ENCODE measurements at places on chromosomes 12 and 14.

GRCh38 chr12:124557518-124558223 is 9.7 kb downstream of the NCOR2 start:
- DNase-seq = no peak

- peak; percentile 21 for DNase-seq
Observed at GRCh38 chr12:96091833-96092232, 56.4 kb upstream of the LTA4H start.

DNA sequence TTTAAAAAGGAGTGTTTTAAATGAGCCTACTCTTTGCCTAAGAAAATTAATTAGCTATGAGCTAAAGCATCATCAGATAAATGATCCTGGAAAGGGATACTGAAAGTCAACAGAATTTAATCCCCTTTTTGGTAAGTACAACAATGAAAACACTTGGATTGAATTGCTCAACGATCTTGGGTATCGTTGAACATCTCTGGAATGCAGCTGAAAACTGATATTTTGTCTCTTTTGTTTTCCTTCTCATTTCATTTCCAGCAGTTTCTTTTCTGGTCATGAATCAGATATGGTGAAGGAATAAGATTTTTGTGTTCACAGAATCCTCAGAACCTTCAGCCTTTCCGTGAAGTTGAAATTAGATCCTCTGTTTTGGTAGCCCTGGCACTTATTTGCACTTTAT is 771.2 kb downstream of the FSCB start:
- DNase-seq = no peak

DNA sequence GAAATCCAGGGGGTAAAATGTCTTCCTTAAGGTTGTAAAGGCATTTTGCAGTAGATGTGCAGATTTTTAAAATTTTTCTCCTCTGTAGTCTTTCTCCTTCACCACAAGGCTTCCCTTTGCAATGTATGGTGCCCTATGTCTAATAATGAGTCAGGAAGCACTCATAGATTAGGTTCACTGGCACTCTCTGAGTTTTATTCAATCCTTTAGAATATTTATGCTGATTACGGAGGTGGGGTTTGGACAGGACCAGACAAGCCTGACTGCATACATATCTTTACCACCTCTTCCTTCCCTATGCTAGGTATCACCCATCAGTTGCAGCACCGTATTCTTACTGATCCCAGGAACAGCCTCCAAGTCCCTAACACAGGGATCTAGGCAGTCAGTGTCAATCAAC is 99.5 kb downstream of the NEDD1 start:
- no peak for DNase-seq

GRCh38 chr12:24415934-24416333 is 466.5 kb upstream of the SOX5 start:
- DNase-seq = no peak

- DNase-seq = no peak
Observed at GRCh38 chr12:68595241-68595640, 15.5 kb upstream of the RAP1B start.

DNA sequence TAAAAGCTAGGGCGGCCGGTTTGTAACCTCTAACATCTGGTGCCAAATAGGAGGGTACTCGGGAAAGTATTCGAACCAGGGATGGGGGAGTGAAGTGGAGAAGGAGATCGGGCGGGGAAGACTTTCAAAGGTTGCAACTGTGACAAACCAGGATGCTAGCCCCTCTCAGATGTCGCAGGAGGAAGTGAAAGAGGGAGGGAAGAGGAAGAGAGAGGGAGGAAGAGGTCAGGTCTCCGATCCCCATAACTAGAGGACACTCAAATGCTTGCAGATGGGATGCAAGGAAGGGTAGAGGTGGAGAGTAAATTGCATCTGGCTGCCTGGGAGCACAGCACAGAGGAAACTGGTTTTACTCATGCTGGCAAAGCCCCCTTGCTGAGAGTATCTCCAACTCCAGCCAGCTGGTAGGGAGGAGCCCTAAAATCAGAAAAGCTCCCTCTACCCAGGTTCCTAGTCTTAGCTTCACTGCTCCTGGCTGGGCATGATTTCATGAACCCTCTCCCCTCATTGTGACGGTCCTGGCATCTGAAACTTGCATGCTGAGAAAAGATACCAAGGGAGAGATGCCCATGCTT is 696.7 kb upstream of the TBX3 start:
- DNase-seq = no peak

DNA sequence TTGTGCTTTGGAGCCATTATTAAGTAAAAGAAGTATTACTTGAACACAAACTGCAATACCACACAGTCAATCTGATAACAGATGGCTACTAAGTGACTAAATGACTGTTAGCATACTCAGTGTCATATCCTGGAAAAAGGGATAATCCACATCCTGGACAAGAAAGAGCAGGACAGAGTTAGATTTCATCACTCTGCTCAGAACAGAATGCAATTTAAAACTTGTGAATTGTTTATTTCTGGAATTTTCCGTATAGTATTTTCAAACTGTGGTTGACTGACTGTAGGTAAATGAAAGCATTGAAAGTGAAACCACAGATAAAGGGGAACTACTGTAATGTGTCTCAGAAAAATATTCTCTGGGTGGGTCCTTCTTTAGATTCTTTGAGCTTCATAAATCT is 458.8 kb downstream of the TMEM117 start:
- DNase-seq = no peak

DNA sequence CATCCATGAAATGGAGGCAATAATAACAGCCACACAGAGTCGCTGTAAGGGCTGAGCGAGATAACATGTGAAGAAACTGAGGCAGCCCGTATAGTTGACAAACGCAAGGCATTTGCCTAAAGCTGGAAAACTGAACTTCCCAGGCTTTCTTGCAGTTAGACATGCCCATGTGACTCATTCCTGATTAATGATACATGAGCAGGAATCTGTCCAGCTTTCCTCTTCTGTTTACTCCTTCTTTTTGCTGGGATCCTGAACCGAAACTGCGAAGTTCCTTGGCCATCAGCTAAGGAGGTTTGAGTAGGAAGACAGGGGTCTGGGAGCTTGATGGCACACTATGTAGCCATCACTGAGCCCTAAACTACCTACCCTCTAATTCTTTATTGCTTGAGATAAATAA is 52.2 kb downstream of the ST8SIA1 start:
- DNase-seq = no peak

DNA sequence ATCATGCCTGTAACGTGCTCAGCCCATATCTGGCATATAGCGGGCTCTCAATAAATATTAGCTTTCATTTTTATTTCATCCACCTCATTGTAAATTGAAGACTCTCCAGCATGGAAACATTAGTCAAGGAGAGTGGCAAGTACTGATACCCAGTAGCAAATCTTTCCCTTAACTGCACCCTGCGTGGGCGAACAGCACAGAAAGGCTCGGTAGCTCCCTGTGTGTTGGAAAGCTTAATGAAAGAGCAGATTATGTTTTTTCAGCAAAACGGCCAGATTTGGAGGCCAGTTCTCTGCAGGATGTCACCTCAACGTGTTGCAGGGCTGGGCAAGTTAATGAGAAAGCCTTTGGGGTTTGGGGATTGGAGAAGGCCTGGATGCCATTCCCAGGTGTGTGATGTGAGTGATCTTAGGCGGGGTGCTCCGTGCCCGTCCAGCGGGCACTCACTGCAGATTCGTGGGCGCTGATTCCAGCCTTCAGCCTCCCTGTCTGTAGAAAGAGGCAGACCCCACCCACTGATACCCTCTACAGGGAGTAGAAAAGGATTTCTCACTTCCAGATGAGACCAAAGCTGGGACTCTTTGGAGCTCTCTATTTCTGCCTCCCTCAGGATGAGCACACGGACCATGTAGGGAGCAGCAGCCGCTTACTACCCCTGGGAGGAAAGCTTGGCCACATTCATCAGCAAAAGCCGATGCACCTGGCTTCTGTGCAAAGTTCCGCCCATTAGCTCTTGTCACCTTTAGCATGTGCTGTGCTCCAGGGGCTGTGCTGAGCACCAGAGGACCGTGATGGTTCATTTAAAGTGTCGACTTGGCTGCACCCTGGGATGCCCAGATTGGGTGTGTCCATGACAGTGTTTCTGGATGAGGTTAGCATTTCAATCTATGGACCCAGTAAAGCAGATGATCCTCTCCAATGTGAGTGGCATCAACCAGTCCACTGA is 29.1 kb downstream of the C14orf132 start:
- DNase-seq = no peak

DNA sequence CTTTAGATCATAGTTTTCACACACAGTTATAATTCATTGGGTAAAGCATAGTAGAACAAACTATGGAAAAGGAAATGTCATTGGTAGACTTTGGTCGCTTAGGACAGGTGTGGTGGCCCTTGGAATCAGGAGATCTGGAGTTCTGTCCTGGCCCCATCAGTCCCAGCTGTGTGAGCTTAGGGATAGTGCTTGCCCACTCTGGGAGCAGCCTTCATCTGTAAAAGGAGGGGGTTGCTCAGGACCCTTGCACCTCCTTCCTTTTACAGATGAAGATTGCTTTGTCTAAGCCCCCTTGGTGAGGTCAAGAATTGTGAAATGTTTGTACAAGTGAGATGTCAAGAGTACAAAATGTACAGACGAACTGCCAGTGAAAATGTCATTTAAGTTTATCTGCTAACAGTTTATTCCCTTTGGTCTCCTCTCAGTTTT is 93.2 kb downstream of the BORCS5 start:
- DNase-seq = no peak

Data from HCT116 (cell line).